Suprapubic skin (tissue), 4 donors: ENCODE measurements at places on chromosomes 3 and 15.

GRCh38 chr3:77475507-77475906 is 435.6 kb downstream of the ROBO2 start:
- DNase-seq: no peak

DNA sequence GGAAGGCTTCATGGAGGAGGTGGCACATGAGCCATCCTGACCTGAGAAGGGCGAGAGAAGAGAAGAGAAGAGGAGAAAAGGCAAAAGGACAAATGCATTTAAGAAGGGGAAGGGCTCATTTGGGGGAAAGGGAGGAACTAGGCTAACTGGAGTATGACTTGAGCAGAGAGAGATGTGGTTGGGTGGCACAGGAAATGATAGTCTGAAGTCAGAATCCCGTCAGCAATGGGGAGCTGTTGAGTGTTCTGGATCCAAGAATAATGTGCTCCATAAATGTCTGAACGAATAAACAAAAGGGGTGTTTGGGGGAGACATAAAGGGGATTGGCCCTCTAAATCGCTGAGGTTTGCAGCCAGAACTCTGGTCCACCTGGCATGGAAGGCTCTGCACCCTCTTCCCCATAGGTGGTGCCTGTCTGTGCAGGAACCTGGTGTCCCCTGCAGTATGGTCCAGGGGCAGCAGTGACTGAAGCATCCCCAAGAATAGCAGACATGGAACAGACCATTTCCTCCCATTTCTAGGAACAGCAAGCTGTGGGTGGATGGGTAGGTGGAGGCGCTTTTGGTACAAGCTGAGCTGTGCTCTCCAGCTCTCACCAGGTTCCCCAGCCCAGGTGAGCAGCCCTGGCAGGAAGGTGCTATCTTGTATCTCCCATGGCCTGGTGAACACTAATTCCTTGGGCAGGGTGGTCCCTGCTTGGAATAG is 15.2 kb downstream of the CORO2B start:
- DNase-seq: no peak

GRCh38 chr3:194283221-194284006 is 67.7 kb downstream of the CPN2 start:
- DNase-seq: peak; percentile 32

GRCh38 chr15:76529911-76530310 is 193.3 kb downstream of the ISL2 start:
- DNase-seq: no peak

GRCh38 chr3:187084580-187084979 is 54.7 kb downstream of the RPL39L start:
- DNase-seq: no peak

GRCh38 chr3:69121950-69122349 is 445 bp downstream of the LMOD3 start:
- no peak for DNase-seq

DNA sequence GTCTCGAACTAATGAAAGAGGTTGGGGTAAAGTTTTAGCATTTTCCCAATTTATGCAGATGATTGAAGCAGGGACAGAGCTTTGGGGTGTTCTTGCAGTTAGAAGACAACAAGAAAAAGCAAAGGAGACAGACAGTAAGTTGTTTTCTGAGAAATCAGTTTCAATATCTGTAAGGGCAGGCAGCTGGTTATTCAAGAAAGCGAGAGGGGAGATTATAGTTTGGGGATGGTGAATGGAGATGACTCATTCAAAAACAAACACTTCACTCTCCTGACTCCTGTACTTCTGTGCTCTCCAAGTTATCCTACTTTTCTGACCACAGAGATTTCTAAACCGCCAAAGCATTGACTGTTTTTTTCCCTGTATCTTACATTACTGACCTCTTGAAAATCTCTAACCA is 352.0 kb downstream of the GAP43 start:
- no peak for DNase-seq

GRCh38 chr15:48385031-48385830 is 54.0 kb downstream of the DUT start:
- DNase-seq: no peak

DNA sequence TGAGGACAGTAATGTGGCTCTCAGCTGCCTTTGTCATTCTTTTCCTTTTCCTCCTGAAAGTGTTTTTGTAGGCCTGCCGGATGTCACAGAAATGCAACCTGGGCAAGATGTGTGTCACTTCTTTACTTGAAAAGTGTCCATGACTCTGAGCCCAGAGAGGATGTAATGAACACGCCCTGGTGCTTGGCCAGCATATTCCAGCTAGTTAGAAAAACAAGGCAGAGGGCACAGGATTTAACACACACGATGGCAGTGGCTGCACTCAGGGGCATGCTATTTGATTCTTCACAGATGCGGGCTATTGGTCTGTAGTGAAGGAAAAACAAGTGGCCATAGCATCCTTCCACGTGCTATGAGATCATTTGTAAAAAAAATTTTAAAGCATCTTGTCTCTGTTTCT is 30.3 kb upstream of the PTX3 start:
- DNase-seq: no peak

DNA sequence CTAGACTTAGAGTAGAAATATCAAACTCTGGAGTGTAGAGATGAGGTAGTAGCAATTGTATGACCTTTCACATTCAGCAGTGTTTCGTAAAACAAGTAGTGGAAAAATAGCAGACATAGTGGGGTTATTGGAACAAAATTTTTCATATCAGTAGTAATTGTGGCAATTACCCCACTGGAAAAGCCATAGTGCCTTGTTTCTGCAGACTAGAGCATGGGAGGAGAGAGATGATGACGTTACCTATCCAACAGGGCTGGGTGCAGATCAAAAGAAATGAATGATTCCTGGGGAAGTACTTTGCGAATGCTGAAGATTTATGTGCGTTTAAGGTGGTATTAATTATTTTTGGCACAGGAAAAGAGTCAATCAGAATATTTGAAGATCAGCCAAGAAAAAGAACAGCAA is 147.0 kb upstream of the LRRFIP2 start:
- DNase-seq: no peak

DNA sequence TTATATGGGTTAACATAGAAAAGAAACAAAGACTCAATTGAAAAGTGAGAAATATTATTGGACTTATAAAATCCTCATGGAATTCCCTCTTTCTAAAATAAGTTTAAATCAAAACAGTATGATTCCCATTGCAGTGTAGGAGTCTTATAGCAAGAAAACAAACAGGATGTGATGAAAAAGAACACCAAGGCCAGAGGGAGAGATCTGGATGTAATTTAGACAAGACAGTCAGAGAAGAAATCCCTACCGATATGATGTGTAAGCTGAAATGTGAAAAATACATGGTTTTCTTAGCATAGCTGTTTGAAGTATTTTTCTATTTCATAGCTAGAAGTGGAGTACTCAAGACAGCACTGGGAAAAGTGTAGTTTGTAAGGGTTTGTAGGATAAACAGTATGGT is 521.5 kb downstream of the RSL24D1 start:
- no peak for DNase-seq

DNA sequence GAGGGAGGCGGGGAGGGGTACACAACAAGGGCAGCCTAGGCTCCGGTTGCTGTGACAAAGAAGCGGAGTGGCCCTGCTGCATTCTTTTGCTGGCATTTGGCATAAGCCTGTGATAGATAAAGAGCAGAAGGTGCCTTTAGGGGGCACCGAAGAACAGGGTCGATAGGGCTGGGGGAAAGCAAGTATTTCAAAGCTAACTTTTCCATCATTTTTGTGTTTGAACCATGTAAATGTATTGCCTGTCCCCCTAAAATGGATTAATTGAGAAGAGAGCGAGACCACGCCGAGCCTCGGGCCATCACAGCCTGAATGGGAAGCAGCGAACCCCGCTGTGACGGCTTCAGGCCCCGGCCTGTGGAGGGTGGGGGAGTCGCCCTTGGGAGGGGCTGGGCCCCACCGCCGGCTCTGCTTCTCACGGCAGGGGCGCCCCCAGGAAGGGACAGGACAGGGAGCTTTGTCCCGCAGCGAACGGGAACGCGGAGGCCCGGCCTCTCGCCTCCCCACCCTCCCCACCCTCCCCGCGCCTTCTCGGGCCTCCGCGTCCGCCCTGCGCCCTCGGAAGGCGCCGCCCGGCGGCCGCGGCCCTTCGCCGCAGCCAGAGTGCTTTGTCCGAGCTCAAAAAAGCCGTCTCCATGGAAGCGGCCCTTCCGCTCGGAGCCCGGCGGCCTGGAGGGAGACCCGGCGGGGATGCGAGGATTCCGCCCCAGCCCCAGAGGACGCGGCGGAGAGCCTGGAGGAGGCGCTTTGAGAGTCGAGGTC is 32.4 kb upstream of the ALDH1L1 start:
- no peak for DNase-seq

GRCh38 chr3:50617911-50618481 is 1.0 kb downstream of the MAPKAPK3 start:
- DNase-seq: no peak

DNA sequence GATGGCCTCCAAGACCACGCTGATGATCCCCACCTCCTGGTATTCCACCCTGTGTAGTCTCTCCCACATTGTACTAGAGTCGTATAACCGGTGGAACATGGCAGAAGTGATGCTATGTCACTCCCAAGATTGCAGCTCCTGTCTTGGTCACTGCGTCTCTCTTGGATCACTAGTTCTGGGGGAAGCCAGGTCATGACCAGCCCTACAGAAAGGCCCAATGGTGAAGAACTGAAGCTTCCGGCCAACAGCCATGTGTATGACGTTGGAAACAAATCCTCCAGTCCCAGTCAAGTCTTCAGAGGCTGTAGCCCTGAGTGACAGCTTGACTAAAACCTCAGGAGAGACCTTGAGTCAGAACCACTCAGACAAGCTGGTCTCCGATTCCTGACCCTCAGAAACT is 61.9 kb upstream of the FNDC3B start:
- DNase-seq: no peak

- DNase-seq: no peak
Observed at GRCh38 chr15:84740691-84741090, 7.7 kb upstream of the ZNF592 start.

- no peak for DNase-seq
Observed at GRCh38 chr15:99321468-99321867, 70.2 kb downstream of the LRRC28 start.

GRCh38 chr3:64440498-64440897 is 215.2 kb upstream of the PRICKLE2 start:
- DNase-seq: no peak

DNA sequence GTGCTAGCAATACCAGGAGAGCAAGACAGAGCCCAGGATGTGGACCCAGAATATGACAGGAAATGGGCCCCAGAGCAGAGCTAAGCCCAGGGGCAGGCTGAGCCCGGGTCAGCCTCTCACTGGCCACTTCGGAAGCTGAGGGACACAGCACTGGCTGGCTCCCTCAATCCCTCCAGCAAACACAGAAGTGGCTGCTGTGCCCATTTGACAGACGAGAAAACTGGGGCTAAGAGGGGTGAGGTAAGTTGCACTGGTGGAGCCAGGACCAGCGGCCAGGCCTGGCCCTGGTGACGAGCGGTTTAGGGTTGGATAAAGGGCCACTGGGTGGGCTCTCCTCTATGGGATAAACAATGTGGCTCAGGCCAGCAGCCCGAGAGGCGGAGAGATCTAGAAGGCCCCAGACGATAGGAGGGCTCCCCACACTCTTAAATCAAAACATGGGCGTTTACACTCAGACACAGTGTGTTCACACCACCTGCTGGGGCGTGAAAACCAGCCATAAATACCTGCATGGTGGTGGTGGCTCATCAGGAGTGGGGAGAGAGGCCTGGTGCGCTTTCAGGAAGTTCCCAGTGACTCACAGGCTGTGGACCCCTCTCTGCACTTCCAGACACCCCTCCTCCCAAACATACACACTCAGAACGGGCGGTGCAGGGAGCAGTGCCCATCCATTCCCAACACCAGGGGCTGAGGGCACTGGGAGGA is 12.0 kb upstream of the LINGO1 start:
- no peak for DNase-seq

DNA sequence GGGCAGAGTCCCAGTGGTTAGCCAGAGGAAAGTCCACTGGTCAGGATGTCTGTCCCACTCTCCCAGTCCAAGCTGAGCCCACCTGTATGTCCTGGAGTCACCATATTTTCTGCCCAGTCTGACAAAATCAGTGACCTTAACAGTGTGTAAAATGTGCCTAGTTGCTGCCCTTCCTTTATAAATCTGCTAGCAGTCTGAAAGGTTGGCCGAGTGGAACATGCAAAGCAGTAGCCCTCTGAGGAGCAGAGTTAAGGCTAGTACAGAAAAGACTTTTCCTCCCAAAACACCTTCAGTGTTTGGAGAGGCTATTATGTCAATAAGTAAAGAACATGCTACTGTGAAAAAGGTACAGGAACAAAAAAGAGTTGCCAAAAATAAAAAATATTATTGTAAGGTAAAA is 15.3 kb downstream of the TTC21A start:
- no peak for DNase-seq

DNA sequence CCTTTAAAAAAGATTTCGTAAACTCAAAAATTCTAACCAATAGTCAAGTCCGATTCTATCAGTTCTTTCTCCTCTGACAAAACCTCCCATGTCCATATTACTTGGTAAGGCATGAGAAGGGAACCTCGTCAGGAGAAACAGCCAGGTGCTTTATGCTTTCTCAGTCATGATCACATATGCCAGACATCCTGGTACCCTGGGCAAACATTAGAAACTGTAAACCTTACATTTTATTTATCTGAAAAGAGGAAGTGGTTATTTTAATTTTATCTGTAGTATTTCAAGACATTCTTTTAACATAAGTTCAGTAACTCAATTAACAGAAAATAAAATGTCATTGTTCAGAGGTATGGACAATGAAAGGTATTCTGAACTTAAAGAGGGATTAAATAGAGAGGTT is 474.8 kb upstream of the GBE1 start:
- DNase-seq: no peak

GRCh38 chr3:156668073-156668763 is 6.2 kb upstream of the TIPARP start:
- DNase-seq: no peak

GRCh38 chr3:170656284-170656683 is 70.4 kb upstream of the SLC7A14 start:
- no peak for DNase-seq

DNA sequence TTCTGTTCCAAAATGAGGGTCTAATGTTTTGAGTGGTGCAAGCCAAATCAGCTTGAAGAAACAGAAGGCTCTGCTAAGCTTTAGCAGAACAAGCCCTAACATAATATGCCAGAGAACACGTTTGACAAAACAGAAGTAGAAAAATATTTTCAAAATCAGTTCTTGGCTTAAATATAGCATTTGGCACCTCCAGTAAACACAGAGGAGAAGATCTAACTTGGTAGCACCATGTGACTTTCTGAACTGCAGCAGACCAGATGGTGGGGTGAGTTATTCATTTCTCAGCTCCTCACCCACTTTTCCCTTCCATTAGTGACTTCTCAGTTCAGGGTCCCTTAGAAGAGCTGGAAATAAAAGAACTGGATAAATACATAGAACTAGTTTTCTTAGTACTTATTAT is 395.8 kb downstream of the MAGI1 start:
- no peak for DNase-seq

GRCh38 chr3:36557021-36557707 is 176.9 kb downstream of the STAC start:
- DNase-seq: no peak

- no peak for DNase-seq
Observed at GRCh38 chr3:64505419-64505818, 182.4 kb downstream of the ADAMTS9 start.

- no peak for DNase-seq
Observed at GRCh38 chr3:47117807-47118364, 46.0 kb downstream of the SETD2 start.
